G401 (cell line): ENCODE measurements at places on chromosomes 2 and 18.

DNA sequence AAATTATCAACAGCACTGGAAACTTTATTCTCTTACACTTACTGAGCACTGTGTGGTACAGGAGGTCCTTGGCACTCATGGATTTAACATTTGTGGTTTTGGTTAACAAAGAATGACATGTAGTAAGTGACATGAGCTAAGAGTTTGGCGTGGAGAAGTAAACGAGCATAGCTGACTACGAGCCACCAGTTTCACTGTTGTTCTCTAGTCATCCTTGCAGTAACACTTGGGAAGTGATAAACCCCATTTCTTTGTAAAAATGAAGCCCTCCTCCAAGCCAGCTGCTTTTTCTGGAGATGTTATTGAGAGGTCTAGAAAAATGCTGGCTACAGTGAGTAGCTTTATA, 32.7 kb downstream of the QPCT start:
- DNase-seq = no peak

- DNase-seq = no peak
Measured at GRCh38 chr2:24521975-24522639, 31.1 kb downstream of the NCOA1 start.

DNA sequence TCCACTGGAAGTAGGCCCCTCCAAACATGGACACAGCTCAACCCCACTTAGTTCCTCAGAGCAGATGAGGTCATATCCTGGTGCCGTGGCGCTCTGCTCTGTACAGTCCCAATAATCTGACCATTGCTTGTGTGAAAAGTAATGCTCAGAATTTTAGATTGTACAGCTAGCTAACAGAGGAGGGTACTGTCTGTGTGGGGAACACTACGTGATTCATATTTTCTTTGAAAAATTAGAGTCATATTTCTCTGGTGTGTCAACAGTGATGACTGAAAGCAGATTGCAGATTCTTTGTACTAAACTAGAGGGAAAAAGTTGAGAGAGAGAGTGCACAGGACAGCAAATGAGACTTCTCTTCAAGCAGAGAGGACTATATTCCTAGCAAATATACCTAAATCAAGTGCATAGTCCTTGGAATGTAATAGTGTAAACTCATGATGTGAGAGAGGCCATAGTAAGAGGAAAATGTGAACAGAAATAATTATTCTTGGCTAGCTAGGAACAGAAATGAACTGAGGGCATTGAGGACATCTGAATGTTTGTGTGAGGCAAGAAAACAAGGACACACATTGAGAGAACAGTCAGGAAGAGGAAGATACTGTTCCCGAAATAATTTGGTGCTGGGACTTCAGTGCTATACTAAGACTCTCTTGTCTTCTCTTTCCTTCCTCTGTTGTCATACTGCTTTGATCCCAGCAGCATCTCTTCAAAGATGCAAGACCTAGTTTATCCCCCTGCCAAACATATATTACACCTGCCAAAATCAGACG, 157.0 kb upstream of the RND3 start:
- no peak for DNase-seq

GRCh38 chr2:112889976-112890375, 21.0 kb upstream of the IL37 start:
- no peak for DNase-seq

DNA sequence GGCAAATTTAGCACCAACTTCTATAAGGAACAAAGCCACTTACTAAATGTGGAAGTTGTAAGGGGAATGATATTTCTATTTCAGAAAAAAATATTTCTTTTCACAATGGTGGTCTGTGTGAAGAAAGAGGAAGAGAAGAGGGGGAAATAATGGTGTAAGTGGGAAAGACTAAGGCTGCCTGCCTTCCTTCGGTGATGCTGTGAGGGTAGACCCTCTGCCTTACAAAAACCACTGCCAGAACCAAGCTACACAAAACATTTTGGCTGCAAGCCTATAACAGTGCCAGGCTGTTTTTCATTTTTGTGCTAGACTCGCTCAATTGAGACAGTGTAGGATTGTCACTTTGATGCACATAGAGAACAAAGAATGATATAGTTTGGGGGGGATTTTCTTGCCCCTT, 286.6 kb downstream of the ZEB2 start:
- no peak for DNase-seq

DNA sequence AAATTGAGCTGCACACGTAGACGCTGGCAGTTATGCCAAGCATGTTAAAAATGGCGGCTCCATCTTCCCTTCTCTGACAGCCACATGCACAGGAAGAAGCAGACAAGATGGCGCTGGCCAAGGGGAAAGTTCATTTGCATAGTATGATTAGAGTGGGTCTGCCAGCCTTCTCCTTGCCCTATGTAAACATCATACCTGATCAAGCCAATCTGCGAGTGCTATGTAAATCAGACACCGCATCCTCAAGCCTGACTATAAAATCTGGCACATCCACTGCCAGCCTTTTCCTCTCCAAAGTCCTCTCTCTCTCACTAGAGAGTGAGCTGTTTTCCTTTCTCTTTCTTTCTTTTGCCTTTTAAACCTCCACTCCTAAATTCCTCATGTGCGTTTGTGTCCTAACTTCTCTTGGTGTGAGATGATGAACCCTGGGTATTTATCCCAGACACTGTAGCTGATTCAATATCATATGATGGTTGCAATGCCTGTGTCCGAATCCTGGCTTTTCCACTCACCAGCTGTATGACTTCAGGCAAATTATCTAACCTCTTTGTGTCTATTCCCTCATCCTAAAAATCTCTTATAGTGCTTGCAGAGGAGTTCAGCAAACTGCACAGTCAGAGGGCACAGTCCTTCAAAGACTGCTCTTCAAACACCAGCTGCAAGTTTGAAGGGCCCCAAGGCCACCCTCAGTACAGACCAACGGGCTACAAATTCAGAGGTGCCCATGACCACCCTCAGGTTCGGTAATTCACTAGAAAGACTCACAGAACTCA, 39.3 kb upstream of the ITSN2 start:
- no peak for DNase-seq

GRCh38 chr2:37011130-37011529, 44.8 kb upstream of the STRN start:
- no peak for DNase-seq

GRCh38 chr2:164840930-164841718, 499 bp downstream of the COBLL1 start:
- DNase-seq = peak; percentile 13

DNA sequence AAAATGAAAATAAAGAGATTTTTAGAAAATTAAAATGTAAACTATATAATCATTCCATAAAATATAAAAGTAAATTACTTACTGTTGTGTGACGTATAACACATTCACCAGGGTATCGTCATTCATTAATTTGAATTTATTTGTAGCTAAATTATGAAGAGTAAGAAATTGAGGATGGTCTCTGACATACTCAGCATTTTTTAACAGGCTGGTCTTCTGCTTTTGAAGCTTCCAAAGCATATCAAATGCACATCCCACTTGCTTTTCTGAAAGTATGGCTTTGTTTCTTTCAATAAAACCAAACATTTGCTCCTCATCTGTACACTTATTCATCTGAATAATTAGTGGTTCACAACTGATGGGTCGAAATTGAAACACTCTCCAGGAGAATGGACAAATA, 2.1 kb downstream of the FASTKD1 start:
- DNase-seq = no peak

DNA sequence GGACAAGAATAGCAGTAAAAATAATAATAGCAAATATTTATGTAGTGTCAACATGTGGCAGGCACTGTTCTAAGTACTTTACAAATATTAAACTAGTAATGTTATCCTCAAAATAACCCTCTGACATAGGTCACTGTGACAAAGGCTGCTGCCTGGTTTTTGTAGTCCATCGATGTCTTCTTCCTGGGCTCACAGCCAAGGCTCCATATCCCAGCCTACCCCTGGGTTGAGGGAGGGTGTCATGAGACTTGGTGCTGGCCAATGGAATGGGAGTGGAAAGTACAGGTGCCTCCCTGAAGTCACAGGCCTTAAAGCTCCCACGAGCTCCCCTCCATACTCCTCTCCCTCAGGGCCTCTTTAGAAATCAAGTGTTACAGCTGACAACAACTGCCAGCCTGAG, 159.3 kb downstream of the CYRIA start:
- DNase-seq = no peak

DNA sequence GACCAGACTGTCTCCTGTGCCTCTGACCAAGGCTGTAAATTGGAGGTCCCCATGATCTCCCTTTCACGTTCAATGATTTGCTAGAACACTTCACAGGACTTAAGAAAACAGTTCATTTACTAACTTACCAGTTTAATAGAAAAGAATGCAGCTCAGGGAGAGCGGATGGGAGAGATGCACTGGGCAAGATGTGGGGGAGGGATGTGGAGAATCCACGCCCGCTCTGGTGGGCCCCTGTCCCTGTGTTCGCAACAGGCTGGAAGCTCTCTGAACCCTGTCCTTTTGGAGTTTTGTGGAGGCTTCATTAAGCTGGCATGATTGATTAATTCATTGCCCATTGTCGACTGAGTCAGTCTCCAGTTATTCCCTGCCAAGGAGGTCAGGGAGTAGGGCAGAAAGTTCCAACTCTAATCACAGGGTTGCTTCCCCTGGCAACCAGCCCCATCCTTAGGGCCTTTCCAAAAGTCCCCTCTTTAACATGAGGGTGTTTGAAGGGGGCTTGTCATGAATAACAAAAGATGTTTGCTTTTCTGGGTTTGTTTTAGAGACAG, 257.1 kb downstream of the ACKR3 start:
- DNase-seq = no peak

DNA sequence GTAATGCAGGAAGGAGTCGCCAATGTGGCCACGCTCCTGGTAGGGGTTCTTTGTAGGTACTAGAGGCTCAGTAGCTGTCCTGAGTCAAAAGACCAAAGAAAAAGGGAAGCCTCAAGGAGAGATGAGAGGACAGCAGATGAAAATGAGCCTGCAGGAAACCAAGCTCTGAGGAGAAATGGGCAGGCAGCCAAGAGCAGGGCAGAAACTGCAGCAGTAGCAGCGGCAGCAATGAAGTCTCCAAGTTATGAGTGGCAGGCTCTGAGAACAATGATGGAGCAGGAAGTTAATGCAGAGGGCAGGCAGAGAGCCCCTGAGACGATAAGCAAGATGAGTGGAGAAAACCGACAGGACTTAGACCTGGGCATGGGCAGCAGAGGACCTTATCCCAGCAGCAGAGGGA, 48.2 kb upstream of the TMEM200C start:
- DNase-seq = peak; percentile 33

DNA sequence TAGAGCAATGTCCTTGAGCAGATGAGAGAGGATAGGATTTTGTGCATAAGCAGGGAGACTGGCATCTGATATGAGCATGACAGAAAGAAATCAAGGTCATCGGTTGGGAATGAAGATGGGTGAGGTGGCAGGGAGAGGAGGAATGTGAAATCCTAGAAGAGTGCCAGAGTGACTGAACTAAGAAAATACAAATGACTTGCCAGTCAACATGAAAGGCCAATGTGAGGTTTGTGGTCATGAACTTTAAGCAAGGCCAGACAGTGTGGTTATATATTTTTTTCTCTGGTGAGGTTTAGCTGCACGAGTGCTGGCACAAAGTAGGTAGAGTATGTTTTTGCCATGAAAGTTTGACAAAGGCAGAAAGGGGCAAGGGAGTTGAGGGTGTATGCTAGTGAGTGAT, 21.2 kb downstream of the QPCT start:
- DNase-seq = no peak

DNA sequence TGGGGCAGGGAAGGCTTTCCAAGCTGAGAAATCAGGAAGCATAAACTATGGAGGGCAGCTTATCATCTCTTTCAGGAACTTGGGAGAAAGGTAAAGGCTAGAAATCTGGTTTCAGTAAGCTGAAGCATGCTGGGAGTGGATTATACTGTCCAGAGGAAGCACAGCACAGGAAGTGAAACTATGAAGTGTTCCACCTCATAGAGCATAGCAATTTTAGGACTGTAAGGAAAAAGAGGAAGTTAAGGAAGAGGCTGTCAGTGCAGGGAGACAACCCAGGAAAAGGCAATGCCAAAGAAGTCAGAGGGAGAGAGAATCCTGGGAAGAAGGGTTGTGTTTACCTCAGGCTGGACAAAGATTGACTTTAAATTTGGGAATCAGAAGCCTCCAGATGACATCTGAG, 51.9 kb downstream of the EFEMP1 start:
- DNase-seq = no peak

- no peak for DNase-seq
Measured at GRCh38 chr2:182826496-182826895, 39.9 kb downstream of the FRZB start.

- DNase-seq = no peak
Measured at GRCh38 chr2:38215522-38215921, 139.6 kb upstream of the CYP1B1 start.

- DNase-seq = no peak
Measured at GRCh38 chr18:78376046-78376445, 603.6 kb upstream of the SALL3 start.

- no peak for DNase-seq
Measured at GRCh38 chr2:103527278-103527677, 765.4 kb downstream of the TMEM182 start.

- DNase-seq = no peak
Measured at GRCh38 chr2:239160226-239161143, 240.3 kb downstream of the HDAC4 start.

- no peak for DNase-seq
Measured at GRCh38 chr2:120552079-120552478, 183.6 kb upstream of the GLI2 start.

- no peak for DNase-seq
Measured at GRCh38 chr2:3254442-3254941, 123.1 kb downstream of the EIPR1 start.

- peak; percentile 11 for DNase-seq
Measured at GRCh38 chr18:33440060-33441043, at the start of gene CCDC178. TSS of gene CCDC178 (minus strand) at chr18:33440721. CDS start at chr18:33412088, 28,633 bp downstream.

- DNase-seq = peak; percentile 32
Measured at GRCh38 chr2:98822301-98823164, 91.6 kb upstream of the MGAT4A start.

DNA sequence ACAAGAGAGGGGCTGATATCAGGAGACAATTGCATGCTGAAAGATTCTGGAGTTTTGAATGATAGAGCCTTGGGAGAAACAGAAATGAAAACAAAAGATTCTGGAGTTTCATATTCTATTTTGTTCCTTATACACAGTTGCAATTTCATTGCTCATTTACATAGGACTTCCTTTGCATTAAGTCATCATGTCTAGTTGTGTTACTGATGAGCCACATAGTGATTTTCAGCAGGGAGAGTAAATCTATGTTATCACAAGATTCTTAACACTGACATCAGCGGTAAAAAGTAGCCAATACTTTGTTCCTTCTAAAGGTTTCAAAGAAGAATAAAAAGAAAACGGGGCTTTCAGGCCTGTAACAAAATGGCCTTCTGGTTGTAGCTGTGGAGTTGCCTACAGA, 7.1 kb downstream of the ADAM17 start:
- no peak for DNase-seq

- no peak for DNase-seq
Measured at GRCh38 chr18:12497296-12497695, 89.6 kb downstream of the PRELID3A start.

GRCh38 chr18:42087876-42088275, 132.8 kb downstream of the PIK3C3 start:
- DNase-seq = no peak

DNA sequence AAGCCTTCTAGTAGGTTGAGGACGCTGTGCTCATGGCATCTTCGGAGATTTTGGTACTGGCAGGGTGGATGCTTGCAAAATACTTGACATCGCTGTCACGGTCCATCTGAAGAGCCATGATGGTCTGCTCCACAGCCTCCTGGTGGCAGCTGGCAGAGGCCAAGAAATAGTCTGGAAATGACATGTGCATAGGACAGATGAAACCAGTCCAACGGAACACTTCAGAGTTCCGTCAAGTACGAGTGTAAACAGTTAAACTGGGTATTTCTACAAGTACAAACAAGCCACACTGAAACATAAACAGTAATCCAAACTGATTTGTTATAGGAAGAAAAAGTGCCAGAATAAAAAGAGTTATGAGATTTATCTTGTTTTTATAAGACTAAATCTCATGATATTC, 66.6 kb downstream of the PPP4R1 start:
- no peak for DNase-seq

- no peak for DNase-seq
Measured at GRCh38 chr2:175371378-175371777, 189.9 kb upstream of the ATP5MC3 start.
